ENCODE measurements at places on chromosomes 3 and 15.

DNA sequence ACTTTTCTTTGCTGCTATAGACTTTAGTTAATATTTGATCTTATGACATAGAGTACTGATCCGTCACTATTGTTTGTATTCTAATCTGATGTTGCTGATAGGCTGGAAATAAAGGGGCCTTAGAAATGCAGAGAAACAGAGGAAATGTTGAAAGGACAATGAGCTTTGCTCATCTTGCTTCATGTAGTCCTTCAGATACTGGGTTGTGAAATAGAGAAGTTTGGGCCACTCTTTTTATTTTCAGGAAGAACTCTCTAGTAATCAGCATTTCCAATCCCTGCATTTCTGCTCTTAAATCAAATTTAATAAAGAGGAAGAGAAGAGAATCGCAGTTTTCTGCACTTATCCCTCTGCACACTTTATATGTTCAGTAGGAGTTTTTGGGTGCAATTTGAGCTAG is 192.8 kb upstream of the THBS1 start:
- no peak for DNase-seq

DNA sequence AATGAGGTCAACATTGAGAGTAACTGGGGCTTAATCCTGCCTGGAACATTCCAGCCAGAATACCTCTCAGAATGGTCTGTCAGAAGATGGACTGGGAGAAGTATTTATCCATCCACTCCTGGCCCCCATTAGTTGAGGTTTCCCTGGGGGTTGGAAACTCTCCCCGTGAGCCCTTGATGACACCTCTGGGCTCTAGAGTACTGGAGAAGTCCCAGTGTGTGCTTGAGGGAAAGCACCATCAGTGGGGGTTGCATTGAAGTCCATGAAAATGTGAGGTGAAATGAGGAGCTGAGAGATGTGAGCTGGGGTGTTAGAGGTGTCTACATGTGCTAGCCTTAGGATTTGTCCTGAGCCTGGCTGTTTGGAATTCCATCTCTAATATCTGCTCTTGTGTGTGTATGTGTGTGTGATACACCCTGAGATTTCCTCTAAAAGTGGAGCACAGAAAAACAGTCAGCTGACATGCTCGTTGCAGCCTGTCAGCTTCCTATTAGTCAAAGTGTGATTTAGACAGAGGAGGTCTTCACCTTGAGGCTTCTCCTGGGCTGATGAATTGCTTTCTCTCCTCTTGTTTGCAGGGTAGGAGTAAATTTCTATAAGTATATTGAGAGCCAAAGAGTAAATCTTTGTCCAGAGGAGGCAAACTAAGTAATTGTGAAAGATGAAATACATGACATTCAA is 67.6 kb downstream of the NR1D2 start:
- DNase-seq: no peak

DNA sequence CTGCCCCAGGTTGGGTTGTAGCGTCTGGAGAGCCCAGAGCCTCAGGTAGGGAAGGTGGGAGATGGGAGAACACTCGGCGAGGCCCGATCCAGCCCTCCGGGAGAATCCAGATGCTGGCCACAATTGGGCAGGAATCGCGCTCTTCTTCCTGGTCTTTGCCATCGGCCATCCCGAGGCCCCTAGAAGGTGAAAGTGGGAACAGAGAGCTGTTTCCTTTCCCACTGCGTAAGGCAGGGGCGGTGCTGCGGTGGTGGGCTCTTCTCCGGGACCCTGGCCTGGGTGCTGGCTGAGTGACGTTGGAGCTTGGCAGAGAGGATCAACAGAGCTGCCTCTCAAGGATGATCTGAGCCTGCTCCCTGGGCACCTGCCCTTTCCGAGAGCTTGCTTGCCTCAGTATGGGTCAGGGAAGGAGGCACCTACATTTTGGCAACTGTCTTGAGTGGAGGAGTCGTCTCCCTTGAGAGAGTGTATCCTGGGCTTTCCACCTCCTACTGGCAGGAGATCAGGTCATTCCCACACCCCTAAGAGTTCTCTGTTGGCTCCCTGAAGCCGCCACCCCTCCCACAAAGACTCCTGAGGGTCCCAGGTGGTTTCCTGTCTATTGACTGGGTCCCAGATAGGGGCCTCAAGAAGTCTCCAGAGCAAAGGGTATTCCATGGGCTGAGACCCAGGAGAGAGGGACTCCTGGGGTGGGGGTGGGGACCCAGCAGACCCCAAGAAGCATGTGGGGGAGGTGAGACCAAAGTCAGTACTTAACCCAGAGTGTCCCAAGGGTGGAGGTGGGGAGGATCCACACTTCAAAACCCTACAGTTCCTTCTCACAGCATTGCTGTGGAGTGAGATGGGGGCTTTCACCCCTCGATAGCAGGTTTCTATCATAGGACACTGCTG is 1.6 kb downstream of the C15orf39 start:
- DNase-seq: no peak

GRCh38 chr3:172272698-172273097 is 175.6 kb downstream of the GHSR start:
- DNase-seq: no peak

DNA sequence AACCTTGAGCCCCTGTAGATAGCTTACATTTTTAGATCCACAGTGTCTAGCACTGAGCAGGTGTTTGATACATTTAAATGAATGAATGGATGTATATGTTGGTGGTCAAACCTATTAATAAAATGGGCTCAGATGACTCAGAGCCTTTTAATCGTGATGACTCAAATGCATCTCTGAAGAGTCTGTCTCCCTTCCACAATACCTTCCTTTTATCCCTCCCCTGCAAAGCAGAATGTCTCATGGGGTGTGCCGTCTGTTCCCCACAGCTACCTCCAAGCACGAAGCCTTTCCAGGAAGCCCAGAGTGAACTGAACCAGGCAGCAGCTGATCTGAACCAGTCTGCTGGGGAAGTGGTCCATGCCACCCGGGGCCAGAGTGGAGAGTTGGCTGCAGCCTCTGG is 303.5 kb upstream of the TPM1 start:
- DNase-seq: no peak

- no peak for DNase-seq
These were observed 1.8 kb downstream of the HDGFL3 start for GRCh38 chr15:83205725-83206324.

- DNase-seq: no peak
These were observed 7.3 kb downstream of the ALPK3 start for GRCh38 chr15:84824260-84825007.

DNA sequence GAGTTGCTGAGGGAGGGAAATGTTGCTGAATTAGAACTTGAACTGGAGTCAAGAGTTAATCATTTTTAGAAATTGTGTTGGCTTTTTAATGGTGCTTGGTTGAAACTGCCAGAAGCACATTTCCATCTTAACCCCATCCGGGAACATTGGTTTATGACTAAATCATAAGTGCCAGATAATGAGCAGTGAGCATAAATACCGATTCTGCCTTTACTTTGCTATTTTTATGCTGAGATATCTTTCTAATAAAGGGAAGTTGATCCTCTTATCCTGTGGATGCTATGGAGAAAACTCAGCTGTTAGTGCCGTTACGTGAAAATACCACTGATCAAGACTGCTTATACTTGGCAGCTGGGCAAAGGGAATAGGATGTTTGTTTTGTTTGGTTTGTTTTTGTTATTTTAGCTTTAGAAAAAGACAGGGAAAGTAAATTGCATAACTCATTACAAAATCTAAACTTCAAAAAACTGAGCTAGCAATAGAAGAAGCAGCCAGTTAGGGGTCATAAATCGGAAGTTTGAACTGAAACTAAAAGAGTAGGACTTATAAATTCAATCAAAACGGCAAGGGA is 813.1 kb downstream of the NAALADL2 start:
- DNase-seq: no peak

DNA sequence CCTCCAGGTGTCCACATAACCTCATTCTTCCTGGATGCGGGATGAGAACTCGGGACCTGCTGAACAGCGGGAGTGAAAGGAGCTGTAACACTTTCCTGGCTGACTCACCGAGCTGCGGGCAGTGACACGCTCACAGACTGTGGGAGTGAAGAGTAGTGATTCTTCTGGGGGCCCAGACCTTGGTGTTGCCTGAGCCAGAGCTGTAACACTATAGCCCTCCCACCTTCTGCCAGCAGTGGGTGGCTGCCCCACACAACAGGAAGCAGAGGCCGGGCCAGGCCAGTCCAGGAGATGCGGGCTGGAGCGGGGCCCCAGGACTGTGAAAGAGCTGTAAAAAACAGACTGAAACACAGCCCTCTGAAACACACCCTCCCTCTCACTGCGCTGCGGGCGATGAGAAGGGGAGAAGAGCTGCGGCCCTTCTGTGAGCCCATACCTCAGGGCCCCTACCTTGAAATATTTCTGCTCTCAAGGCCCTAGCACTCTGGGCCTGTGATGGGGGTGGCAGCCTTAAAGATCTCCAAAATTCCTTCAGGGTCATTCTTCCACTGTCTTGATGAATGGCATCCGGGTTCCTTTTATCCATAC is 464.0 kb upstream of the CCDC54 start:
- DNase-seq: no peak

DNA sequence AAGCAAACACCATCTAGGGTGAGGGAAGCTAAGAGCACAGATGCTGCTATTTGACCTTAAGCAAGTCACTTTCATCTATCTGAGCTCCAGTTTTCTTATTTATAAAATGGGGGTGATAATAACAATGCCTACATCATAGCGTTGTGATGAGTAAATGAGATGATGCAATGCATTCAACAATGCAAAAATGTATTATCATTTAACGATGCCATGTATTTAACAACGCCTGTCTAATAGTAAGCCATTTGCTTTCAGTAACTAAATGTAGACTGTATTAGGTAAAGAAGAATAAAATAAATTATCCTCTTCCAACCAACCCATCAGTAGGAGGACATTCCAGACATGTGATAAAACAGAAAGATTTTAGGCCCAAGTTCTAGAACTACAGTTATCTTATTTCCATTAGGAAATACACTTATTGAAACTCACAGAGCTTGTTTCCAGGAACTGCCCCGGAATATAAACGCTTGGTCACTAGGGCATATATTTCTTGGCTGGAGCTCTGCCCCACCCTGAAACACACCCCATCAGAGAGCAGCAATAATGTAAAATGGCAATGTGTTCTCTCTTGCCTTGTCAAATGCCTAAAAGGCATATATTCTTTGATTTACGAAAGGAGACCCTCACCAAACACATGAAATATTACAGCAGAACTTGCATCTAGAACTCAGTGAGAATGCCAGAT is 128.3 kb downstream of the LIPC start:
- DNase-seq: no peak

DNA sequence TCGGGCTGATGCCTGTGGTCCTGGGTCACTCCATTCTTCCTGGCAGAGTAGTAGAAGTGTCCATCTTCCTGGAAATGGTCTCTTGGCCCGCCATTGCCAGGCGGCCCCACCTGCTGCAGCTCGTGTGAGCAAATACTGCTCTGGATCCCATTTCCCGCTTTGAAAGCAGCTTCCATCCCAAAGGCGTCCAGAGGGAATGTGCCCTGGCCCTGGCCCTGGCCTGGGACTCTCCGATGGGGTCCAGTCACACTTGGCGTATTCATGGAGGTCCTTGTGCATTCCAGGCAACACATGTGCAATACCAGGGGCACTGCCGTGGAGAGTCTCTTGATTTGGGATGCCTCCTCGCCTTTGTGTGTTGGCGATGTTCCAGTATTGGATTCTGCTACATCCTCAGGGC is 111.1 kb downstream of the SNRPN start:
- no peak for DNase-seq

DNA sequence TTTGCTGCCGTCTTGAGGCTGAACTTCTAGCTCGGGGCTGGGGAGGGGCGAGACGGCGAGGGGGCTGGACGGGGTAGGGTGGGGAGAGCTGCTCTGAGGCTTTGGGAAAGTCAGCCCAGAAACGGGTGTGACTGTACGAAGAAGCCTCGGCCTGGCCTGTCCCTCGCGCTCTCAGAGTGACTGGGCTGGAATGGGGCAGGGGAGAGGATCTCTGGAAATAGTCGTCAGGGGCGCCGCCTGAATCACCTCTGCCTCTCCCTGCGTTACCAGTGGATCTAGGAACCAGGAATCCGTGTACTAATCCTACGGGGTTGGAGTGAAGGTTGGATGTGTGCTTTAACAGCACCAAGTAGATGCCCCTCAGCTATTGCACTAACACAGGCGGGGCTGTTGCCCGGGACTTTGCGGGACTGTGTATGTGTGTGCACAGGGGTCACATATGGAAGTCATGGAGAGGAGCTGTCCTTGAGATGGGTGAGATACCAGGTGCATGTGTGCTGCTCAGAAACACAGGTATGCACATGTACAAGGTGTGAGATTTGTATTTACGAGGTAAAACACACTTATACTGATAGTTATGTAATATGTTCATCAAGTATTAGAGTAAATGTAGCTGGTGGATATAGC is 591 bp downstream of the FOXL2NB start:
- no peak for DNase-seq

GRCh38 chr3:185484296-185484695 is 14.5 kb downstream of the TMEM41A start:
- no peak for DNase-seq

DNA sequence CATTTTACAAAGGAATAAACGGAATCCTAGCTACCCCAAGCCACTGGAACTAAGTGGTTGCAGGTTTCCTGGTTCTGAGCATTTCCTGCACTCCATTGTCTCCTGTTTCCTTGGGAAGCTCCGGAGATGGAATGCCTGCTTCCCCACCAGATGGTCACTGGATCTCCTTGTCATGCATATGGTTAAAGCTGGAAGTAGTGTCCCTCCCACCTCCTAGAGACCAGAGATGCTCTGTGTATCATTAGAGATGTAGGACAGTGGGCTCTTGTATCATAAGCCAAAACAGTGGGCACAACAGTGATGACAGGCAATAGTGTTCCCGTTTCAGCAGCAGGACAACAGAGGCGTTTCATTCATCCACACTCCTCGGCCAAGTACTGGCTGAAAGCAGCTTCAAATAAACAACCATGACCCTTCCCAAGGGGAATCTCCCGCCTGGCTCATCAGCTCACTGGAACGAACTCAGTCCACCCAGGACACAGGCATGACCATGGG is 136.2 kb upstream of the EIF1B start:
- DNase-seq: no peak

GRCh38 chr3:127276396-127276795 is 11.4 kb downstream of the PRR20G start:
- no peak for DNase-seq

GRCh38 chr3:43388915-43389314 is 102.6 kb downstream of the SNRK start:
- DNase-seq: no peak

DNA sequence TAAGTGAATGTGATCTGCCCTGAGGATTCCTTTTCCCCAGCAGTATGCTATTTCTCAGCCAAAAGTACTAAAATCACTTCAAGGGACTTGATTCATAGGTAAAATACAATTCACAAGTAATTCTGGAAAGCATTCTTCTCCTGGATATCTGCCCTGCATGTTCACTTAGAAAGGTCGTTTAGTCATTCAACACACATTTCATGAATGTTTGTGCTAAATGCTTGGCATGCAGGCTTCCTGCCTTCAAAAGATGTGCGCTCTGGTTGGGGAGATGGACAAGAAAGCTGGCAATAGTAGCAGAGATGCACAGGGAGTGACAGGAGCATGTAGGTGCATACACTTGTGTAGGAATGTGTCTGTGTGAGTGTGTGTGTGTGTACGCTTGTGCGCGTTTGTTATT is 360.7 kb downstream of the PTPRG start:
- no peak for DNase-seq

All from SIG-M5 (cell line).